ENCODE measurements at places on chromosomes 16 and 17. TPM values are rescaled to one million over a fixed set of nuclear protein-coding genes. Genes with fewer than 3 reads are reported as not detected.

The PRR35 gene
- total RNA-seq, result not detected

The LPO gene
- not detected for total RNA-seq

The CHAD gene
- not detected for total RNA-seq

The BBS2 gene
- 12.3 TPM for total RNA-seq

The RARA gene
- 19.9 TPM for total RNA-seq

Data from activated T-helper 1 cell treated with anti-CD3 and anti-CD28 coated beads, Interleukin-12 subunit alpha, Interleukin-12 subunit beta, Interleukin-2, Interleukin-4 antibody, amounts not matched to agents 30 ng/mL and 10 ng/mL and 1 ng/mL, durations not matched to agents 14 hours and 24 hours and 36 hours (primary cell).